ENCODE measurements at places on chromosomes 12 and 14.

DNA sequence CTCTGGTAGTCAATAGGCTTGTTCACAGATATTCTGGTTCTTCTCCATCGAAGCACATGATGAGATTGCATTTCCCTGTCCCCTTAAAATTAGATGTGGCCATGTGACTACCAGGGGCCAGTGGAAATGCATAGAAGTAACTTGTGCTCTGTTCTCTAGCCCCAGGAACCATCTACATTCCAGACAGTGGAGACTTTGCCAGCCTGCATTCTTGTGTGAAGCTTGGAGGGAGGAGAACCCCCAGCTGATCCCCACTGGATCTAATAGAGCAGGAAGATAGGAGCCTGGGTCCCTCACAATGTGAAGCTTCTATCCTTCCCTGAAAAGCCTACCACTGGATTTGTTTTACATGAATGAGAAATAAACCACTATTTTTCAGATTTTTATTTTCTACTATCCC, 130.1 kb downstream of the KITLG start:
- DNase-seq = no peak

- no peak for DNase-seq
Observed at GRCh38 chr12:74644681-74645080, 107.0 kb downstream of the ATXN7L3B start.

GRCh38 chr12:68815928-68816800, 8.2 kb downstream of the MDM2 start:
- no peak for DNase-seq

DNA sequence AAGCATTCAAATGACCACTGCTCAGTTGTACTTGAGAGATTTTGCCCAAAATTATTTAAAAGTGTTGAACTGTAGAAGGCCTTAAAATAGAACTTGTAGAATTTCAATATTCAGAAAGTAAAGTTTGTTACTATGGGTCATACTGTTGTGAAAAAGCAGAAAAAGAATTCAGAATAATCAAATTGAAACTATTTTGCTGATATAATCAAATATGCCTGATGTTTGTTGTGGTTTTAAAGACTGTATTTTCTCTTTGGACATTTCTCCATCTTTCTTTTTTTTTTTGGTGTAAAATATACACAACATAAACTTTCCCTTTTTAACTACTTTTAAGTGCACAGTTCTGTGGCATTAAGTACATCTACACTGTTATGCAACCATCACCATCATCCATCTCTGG, 374.7 kb downstream of the APAF1 start:
- no peak for DNase-seq

DNA sequence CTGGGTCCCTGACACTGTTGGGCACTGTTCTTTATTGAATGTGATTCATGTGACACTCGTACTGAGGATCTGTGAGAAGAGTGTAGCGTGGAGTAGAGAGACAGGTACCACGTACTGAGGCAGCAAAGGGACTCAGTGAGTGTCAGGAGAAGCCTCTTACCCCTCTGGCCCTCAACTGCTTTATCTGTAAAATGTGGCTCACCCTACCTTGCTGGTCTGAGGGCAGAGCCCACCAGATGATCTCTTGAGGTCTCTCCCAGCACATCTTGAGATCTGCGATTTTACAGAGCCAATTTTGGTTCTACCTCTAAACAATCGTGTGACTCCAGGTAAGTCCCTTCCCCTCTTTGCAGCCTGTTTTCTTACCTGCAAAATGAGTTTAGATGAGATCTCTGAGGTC, 3.1 kb downstream of the CEBPE start:
- peak; percentile 20 for DNase-seq

DNA sequence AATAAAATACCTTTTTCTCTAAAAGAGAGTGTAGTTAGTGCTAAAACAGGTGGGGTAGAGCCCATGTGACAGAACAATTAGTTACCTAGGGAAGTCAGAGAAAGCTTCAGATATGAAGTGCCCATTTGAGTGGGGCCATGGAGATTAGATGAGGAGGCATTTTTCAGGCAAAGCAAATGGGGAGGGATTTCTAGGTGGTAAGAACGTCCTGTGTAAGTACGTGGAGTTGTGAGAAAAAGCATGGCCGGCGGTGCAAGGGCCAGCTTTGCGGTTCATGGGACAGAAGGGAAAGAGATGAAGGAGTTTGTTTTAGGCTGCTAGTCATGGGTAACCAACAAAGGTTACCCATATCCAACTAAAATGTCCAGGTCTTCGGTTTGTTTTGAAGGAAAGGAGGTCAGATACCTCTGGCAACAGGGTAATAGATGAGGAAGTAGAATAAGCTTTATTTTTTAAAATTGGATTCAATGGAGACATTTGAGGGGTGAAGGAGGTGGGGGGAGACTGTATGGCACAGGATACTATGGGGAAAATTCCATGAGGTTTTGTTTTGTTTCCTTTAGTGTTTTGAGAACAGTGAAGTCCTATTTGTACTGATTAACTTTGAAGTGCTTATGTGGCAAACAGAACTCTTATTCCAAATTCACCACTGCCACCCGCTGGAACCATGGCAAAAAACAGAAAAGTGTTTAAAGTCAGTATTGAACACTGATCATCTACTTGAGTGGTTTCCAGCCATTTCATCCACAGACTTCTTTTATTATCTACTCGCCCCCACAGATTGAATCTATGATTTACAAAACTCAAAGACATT, 10.0 kb upstream of the SNRPF start:
- no peak for DNase-seq
